ENCODE measurements at places on chromosomes 5 and 9.

GRCh38 chr5:128020012-128020411 is 63.6 kb upstream of the SLC12A2 start:
- no peak for DNase-seq

- DNase-seq = peak; percentile 75
Observed at GRCh38 chr5:167696558-167697314, 594.7 kb upstream of the WWC1 start.

DNA sequence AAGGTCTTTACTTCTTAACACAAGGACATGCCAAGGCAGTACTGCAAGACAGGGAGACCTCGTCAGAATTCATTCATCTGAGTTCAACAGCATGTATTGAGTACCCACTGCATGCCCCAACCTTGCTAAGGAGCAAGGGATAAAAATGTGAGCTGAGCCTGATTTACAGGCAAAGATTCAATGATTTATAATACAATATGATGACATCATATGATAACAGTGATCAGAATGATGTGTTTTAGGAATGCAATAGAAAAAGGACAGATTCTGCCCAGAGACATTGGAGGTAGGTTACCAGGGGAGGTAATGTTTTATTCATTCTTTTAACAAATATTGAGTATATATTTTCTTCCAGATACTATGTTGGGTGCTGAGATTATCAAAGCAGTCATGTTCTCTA is 406.6 kb downstream of the ARHGEF28 start:
- DNase-seq = no peak

GRCh38 chr5:132176987-132177386 is 50.7 kb downstream of the P4HA2 start:
- DNase-seq = no peak

DNA sequence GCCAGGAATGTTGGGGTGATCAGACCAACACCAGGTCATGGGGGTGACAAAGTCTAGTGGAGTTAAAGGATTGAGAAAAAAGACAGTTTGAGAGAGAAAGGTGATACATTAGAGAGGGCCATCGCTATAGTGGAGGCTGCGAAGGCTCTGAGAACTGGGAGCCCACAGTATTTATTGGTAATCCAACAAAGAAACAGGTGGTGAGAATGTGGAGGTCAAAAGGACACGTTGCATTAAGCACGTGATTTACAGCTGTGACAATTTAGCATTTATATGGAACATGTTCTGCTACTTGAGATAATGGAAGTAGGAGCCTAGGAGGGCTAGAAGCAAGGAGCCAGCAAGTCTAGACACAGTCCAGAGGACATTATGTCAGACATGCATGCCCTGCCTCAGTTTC is 2086.5 kb upstream of the C9orf72 start:
- no peak for DNase-seq

- DNase-seq = peak; percentile 77
Observed at GRCh38 chr5:96226941-96227552, 206.0 kb downstream of the PCSK1 start.

DNA sequence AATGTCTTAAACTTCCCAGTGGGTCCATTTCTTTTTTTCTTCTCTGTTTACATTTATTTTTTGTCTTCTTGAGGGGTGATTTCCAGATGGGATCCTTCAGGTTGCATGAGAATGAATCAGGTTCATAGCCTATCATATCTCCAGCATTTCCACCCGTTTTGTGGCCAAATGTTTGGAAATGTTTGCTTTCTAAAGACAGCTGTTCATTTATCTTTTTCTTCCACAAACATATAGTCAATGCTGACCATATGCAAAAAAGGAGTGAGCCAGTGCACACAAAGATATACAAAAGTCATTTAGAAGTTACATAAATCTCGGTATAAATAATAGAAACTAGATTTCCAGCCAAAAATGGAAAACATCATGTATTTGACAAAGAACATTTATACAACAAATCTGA is 71.6 kb upstream of the STC2 start:
- DNase-seq = no peak

DNA sequence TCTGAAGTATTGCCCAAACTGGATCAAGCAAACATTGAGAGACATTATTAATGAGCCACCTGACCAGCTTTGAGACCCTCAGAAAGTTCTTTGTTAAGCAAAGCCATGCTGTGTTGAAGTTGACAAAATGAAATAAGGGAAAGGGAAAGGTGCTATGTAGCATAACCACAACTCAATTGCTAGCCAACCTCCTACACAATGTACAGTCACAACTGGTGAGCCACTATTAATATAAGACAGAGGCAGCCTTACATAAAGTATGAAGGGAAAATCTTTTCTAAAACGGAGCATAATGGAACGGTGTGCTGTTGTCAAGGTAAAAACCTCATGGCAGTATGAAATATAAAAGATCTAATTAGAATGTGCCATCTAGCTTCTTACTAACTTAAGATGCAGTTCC is 375.8 kb upstream of the ST8SIA4 start:
- DNase-seq = no peak
